ENCODE measurements at places on chromosomes 5 and 9. TPM values are rescaled to one million over a fixed set of nuclear protein-coding genes. Genes with fewer than 3 reads are reported as not detected.

DNA sequence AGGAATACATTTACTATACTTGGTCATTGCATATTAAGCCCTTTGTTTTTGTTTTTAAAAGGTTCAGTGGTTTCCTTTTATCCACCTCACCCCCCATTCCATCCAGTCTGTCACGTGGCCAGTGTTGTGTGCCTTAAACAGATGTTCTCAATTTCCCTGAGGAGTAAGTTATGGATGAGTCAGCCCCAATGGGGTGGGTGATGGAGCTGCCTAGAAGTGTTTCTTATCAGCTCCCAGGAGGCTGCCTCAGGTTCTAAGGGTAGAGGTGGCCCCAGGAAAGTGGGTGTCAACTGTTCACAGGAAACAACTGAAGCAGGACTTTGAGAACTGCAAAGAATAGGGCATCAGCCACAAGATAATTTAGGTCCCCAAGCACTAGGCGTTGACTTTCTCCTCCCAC lies 41.1 kb downstream of the ACTBL2 start:
- no peak for DNase-seq

DNA sequence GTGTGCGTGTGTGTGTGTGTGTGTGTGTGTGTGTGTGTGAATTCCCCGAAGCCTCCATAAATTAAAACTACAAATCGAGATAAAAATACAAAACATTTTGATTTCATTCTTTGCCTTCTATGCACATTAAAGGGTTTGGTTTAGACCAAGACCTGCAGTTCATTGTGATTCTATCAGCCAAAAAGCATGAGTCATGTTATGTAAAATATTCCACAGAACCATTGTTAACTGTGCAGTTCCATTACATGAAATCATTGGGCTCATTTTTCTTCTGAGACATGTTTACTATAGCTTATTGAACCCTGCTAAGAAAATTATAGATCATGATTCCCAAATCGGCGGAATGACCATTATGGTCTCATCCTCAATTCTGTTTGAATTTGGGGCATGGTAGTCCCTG lies 11.7 kb downstream of the CAVIN4 start:
- DNase-seq = no peak

RALGPS1 gene
- 3.3 TPM for total RNA-seq

DNA sequence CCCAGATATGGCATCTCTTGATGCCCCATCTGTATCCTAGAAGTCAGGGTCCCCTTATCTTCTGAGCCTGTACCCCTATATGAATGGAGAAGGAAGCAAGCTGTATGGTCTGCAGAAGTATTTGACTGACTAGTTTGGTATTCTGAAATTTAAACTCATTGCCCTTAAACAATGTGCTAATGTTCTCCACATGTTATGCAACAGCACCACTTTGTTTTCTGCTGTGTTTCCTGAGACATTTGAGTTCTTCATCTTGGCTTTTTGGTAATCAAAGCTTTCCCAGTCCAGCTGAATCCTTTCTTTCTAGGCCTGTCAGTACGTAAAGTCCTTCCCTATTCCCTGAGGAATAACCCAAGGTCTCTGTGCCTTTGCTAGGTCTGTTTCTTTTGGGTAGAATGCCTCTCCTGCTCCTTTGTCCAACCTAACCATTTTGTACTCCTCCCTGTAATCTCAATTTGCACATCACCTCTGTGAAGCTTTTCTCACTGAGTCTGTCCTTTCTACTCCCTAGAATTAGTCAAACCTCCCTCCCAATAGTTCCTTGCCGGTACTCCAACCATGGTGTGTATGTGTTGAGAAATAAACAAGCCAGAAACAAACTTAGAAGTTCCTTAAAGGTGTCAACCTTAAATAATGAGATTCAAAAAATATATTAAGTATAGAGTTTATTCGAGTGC lies 72.1 kb upstream of the HSPB3 start:
- DNase-seq = no peak

GFRA3 gene
- total RNA-seq = 0.05 TPM

DNA sequence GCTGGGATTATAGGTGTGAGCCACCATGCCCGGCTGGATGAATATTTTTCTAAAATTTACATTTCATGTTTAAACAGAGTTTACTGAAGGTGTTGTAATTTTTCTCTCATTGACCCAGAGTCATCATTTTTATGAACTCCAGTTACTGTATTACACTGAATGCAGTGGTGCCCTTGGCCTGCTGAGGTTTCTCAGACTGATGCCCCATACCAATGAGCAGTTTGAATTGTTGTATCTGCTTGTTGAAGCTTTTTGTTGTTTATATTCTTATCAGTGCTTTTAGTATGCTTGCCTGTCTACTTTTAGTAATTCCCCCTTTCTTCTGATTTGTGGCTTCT lies 29.9 kb downstream of the NFX1 start:
- DNase-seq = no peak

DNA sequence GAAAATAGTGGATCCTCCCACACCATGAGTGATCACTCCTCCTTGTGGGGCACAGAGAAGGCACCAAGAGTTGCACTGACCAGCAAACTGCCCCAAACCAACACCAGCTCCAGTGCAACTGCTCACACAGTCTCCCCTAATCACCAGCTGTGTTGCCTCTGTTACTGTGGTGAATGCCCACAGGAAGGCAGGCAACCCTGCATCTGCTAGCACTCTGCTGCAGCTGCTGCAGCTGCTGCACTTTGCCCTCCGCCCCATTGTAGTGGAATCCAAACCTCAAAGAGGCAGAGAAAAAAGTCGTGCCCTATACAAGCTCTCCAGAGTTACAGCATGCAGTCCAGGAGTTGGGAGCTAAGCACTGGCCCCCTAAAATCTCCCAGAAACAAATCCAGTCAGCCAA lies 339.6 kb downstream of the TRIM36 start:
- no peak for DNase-seq

DNA sequence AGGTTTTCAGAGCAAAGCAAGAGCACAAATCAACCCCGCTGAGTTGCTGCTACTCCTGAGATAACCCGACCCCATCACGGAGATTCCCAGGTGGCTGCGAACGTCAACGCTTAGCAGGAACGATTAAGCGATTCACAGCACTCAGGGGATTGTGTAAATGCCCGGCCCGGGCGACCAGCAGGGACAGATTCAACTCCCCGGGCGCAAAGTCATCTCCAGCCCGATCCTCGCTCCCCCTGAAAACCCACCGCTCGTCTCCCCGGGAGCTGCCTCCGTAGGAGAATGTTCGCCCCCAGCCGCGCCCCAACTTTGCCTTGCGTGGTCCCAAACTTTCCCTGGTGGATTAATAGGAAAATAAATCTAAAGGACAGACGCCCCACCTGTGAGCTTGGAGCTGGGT lies 685 bp downstream of the SLC24A2 start:
- DNase-seq = no peak

DNA sequence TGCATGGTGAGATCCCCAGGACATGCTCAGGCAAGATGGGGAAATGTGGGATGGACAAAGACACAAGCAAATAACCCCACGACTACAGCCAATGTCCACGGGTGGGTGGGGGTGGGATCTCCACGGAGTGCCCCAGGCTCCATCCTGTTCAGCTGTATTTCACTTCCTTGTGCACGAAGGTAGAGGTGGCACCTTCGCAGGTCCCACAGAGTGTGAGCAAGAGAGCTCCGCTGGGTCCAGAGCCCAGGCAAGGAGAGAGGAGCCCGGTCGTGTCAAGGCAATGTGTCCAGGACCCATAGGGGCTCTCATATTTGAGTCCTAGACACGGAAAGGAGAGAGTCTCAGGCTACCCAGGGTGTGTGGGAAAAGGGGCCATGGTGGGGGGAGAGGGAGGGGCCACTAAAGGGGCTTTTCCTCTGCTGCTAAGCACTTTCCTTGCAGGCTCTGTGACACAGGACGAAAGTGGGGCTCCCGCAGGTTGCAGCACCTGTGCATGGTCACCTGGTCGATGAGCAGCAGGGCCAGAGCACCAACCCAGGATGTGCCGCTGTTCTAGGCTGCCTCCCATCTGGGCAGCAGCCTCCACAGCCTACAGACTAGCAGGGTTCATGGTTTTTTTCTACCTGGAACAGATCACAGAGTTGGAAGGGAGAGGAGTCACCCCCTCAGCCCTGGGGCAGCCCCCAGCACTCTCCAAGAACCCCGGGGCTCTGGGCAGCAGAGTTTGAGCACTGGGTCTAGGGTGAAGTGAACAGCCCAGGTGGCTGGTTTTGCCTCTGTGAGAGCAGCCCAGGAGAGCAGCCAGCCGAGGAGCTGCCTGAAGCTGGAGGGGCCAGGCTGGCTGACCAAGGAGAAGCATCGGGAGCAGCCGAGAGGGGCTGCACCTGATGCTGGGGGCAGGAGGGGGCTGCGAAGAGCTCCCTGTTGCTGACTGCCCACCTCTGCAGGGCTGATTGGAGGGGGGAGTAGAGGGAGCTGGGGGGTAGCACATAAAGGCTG lies 100.7 kb upstream of the MVB12B start:
- no peak for DNase-seq

DNA sequence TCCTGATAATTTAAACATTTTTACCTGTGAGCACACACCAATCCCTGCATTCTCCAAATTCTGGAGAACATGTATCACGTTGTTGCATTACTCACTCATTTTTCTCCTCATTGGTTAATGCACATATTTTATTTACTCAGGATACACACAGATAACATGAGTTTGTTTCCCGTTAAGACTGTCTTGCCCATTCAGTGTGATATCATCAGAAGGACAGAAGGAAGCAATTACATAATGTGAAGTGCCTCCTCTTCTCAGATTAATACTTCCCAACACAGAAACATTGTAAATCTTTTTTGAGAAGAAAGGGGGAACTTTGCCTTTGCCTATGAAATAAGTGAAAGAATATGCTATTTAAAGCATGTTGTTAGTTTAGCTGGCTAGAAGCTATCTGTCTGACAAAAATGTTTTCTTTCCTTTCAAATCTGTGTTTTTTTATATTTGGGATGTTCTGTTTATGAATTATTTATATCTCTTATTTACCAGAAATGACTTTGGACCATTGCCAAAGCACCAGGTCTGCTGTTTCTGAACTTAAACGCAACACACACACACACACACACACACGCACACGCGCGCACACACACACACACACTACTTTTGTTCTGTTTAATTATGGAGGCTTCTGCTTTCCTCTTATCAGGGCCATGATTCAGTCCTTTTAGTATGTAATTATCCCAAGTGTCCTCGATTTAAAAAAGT lies 186.5 kb downstream of the CHSY3 start:
- DNase-seq = no peak

DNA sequence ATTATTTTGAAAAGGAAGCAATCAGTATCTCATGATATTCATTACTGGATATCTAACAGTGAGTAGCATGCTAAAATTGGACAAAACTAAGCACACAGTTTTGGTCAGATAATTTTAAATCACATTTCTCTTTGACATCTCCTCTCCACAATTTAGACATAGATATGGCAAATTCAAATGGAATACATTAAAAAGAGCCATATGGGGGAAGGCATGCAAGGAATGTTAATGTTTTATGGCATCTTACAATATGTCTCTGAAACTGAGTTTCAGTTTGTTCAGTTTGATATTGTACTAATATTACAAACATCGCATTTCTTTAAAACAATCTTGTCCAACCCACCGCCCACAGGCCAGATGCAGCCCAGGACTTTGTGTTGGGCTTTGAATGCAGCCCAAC lies 151.0 kb downstream of the HTR1A start:
- no peak for DNase-seq

GRCh38 chr5:56637321-56637920 lies 177.9 kb upstream of the MAP3K1 start:
- no peak for DNase-seq

HAVCR2 gene
- not detected for total RNA-seq

DNA sequence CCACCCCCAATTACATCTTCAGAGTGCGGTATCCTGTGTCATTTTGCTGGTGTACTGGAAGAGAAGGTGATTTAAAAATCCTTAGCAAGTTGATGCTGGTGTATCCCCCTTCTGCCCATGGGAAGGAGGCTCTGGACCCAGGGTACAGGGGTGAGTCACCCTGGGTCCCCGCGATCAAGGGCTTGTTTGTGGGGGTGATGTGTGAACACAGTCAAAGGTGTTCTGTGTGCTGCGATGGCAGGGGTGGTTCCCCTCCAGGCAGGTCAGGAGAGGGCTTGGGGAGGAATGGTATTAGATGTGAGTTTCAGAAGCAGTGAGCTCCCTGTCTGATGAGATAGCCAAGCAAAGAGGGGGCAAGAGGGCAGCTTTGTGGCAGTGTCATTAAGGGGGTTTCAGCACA lies 28.9 kb downstream of the OLFM1 start:
- DNase-seq = no peak

DNA sequence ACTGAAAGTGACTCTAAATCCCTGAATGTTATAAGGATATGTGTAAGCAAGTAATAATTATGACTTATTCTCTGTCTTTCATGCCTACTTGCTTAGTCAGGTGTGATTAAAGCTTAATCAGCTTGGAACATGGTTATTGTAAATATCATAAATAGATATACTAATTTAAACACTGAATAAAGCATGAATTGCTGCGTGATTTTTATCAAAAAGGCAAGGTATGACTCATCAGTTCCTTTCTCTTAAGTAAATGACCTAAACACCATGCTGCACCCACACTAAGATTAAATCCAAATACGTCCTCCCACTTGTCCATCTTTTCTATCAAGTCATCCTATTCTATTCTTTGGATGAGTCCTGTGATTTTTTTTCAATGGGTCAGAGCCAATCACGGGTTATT lies 124.6 kb upstream of the MTAP start:
- no peak for DNase-seq

- DNase-seq = no peak
Observed at GRCh38 chr5:115514220-115514619, 30.4 kb downstream of the FEM1C start.

GRCh38 chr5:92002721-92003274 lies 619.7 kb upstream of the ARRDC3 start:
- DNase-seq = no peak

- no peak for DNase-seq
Observed at GRCh38 chr5:53239301-53239990, 129.9 kb upstream of the MOCS2 start.

- DNase-seq = no peak
Observed at GRCh38 chr9:6506571-6506970, 93.6 kb downstream of the UHRF2 start.

GRCh38 chr5:135343413-135343812 lies 55.6 kb downstream of the MACROH2A1 start:
- DNase-seq = no peak

PPP3R2 gene
- not detected for total RNA-seq

ALDOB gene
- total RNA-seq = not detected

OLFM1 gene
- total RNA-seq = 37.9 TPM

DNA sequence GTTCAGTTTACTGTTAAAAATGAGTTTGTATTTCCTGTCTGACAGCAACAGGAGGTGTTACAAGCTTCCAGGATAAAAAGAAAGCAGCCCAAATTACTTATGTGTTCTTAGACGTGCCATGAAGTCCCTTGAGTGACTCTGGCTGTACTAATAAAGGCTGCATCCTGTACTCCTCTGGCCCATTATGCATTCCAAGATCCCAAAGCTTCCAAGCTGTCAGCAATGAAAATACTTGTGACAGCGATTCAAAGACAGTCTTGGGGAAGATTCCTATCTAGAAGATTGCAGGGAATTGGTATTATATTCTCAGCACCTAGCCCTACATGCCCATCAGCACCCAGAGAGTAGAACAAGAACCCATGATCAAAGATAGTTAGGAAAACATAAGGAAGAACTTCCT lies 281.6 kb upstream of the TRPC7 start:
- DNase-seq = no peak

GRCh38 chr9:4725706-4726442 lies 15.1 kb downstream of the AK3 start:
- no peak for DNase-seq

GRCh38 chr5:122312591-122313406 lies 762 bp downstream of the SNCAIP start:
- DNase-seq = no peak
